CD4-positive, alpha-beta T cell treated with Interleukin-4 for 4 hours (primary cell): ENCODE measurements at places on chromosomes 3 and 15.

DNA sequence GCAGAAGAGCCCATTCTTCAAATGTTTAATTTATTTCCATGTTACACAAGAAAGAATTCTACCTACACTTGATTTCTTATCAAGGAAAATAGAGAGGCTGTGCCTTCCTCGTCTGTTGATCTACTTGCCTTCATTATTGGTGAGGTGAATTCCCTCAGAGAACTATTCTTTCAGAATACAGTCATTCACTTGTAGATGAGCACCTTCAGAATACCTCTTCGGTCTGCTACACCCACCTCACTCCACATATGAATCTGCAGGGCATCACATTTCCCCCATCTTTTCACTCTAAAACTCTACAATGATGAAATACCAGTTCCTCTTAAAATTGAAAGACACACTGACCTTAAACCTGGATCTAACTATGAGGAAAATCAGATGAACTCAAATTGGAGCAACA is 43.0 kb downstream of the TAFA4 start:
- DNase-seq = no peak

DNA sequence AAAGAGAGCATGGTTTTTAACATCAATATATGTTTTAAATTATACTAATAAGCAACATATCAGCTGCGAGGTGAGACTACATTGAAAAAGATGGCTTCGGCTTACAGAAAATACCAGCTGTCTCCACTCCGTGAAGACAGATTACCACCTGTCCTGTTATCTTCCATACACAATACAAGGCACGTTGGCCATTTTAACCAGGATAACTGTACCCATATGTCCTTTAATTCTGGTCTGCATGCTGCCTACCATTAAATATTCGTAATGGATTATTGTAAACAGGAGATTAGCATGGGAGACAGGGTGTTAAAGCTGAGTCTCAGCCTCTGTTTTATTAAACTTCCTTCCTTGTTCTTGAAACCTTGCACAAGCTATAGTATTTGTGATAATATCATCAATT is 855.5 kb downstream of the ROBO1 start:
- DNase-seq = no peak

- DNase-seq = no peak
These were observed 1109.5 kb downstream of the NSUN3 start for GRCh38 chr3:95172164-95172943.

DNA sequence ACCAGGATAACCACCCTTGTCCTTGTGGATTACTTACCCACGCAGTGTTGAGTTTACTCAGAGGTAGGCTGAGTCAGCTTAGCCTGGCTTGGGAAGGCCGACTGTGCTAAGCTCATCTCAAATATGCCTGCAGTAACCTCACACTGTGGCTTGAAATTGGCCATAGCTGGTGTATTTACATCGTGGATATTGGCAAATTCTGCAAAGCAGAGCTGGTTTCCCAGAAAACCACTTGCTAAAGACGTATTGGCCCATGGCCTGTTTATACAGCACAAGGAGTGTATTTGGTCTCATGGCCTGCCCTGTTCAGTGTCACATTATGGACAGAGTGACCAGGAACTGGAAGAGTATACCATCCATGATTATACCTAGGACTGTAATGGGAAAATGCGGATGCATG is 170.5 kb upstream of the UBE3A start:
- DNase-seq = no peak

DNA sequence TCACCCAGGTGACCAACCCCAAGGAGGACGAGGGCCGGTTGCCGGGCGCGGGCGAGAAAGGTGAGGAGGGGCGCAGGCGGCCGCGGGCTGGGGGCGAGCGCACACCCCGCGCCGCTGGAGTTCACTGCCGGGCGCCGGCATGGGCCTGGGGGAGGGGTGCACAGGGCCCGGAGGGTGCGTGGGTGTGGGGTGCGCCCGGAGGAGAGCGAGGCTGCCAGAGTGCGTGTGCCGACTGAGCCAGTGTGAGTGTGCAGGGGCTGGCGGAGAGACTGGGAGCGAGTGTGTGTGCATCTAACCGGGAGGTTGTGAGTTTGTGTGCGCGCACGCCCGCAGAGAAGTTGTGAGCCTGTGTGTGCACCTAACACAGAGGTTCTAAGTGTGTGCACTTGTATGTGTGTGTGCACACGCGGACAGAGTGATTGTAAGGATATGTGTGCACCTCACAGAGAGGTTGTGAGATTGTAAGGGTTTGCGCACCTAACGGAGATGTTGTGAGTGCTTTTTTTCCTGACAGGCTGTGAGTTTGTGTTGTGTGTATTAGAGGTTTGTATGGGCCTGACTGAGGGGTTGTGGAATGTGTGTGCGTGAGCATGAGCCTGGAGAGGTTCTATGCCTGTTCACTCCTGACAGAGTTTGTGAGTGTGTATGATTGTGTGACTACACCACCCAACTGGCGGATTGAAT is 681 bp downstream of the CTDSPL start:
- DNase-seq = no peak

- no peak for DNase-seq
These were observed 486.0 kb upstream of the AGTR1 start for GRCh38 chr3:148211725-148212124.

- DNase-seq = no peak
These were observed 540.9 kb upstream of the MDFIC2 start for GRCh38 chr3:70853161-70853944.
